Stimulated activated CD4-positive, alpha-beta T cell treated with anti-CD3 and anti-CD28 coated beads, TNF-alpha, amount 100 ng/mL, for 24 hours (primary cell): ENCODE measurements at places on chromosomes 2 and 18.

DNA sequence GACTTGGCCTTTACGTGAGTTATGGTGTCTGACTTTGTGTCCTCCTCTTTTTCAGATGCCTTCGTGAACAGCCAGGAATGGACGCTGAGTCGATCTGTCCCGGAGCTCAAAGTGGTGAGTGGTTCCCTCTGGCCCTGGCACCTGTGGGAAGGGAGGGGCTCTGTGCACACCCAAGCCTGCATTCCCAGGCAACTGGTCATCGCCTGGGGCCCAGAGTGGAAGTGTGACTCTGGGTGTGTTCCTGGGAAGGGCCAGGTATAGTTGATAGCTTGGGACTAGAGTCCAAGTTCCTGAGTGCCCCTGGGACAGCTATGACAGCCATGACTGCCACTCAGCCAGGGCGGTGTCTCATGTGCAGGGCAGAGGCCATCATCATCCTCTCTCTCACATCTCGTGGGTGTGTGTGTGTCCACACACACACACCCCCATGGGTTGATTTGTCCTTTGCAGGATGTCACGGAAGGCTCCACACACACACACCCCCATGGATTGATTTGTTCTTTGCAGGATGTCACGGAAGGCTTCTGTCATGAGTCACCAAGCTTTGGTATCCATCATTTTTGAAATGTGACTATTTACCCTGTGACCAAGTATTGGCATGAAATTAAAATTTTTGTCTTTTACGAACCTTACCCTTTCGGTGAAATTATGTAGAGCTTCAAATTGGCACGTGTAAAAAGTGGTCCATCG is 215.4 kb downstream of the AGAP1 start:
- no peak for DNase-seq

GRCh38 chr2:20434588-20435294 is 12.1 kb upstream of the RHOB start:
- DNase-seq, result no peak

DNA sequence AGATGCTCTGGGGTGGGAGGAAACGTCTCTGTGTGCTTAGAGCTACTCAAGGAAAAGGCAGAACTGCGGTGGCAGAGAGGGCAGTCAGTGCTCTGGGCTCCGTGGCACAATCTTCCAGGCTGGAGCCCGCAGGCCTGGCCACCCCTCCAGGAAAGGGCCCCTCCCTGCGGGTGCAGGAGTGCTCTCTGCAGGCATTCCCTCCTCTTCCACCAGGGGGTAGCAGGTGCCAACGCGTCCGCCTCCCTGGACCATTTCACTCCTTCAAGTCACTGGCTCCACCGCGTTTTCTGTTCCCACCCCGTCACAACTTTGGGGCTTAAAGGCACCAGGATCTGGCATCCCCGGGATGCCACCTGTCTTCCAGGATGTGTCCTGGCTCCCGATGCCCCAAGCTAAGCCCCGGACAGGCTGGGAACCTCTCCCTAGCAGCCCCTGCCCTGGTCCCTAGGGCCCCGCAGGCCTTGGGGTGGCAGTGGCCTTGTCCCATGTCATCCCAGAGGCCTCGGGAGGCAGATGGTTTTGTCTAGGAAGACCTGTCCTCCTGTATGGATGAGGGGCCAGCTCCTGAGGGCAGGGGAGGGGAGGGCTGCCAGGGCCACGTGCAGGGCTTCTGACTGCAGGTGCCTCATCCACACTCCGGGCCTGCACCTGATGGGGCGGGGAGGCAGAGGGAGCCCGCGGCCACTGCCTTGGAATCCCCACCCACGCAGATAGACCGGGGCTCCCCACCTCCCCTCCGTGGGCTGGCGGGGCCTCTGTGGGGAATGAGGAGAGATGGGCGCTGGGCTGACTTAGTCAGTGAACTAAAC is 26.4 kb downstream of the KCNIP3 start:
- no peak for DNase-seq

DNA sequence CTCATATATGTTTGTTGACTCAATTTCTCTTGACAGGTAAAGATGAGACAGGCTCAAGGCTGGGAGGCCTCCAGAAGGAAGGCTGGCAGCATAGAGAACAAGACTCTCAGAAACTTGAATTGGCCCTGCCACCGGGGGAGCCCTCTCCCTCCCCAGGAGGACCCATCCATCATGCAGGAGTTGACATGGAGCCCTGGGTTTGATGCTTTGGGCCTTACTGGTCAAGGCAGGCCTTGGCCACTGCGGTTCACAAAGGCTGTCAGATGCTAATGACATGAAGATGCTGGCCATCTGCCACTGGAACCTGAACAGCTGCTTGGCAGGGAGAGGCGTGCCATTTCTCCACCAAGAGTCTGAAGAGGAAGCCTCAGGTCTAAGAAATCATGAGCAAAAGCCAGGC is 193.6 kb downstream of the MTCL1 start:
- DNase-seq, result no peak

GRCh38 chr2:215143458-215143857 is 5.0 kb upstream of the ABCA12 start:
- no peak for DNase-seq

DNA sequence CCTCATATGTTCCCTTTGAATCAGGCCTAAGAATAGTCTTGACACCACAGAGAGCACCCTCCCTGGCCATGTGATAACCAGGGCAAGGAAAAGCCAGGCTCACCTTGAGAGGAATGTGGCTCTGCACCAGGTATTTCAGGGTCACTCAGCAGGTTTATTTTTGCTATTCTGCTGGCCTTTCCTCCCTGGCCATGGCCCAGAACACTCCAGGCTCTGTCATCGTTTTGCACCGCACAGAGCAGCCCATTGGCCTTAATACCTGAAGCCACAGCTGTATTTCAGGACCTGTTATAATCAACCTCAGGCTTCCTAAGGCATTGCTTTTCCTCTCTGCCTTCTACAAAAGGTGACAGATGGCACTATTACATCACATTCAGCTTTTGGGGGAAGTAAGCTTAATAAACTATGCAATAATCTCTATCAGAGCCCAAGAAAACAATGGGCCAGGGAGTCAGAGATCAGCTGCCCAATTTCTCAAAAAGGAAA is 668.3 kb downstream of the IRS1 start:
- no peak for DNase-seq

GRCh38 chr2:221420245-221420644 is 151.9 kb downstream of the EPHA4 start:
- DNase-seq, result no peak

DNA sequence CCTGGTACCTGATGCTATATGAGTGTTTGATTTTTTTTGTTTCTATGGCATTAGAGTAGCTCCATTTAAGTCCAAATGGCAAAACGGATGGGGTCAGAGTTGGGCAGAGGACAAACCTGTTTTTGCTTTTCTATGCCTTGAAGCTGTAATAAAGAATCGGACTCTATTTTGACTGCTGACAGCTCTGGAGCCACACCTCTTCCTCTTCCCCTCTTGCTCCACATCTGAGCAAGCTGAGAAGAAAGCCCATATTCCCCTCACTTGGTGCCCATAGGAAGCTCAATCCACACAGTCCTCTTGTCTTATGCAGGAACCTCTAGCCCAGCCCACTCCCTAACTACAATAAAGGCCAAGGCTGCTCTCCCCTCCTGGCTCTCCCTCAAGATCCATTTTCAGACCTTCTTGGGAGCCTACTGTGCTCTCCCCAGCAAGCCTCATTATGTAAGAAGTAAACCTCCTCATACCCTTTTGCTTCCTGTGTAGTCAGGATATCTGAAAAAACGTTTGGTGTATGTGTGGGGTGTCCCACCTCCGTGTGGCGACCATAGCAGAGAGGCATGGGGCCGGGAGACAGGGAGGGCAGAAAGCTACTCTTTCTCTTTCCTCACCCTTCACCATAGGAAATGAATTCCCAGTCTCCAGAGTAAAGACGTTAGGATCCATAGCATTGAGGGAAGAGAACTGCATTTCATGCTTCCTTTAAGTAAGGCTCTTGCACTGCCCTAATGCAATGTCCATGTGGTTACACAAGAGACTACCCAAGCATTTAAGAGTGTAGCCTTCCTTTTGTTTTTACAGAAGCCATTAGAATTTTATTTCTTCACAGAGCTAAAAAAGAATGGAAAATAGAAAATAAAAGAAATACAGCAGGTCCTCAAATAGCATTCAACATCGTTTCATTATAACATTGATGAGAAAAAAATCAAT is 41.9 kb upstream of the RAPGEF4 start:
- DNase-seq, result no peak

DNA sequence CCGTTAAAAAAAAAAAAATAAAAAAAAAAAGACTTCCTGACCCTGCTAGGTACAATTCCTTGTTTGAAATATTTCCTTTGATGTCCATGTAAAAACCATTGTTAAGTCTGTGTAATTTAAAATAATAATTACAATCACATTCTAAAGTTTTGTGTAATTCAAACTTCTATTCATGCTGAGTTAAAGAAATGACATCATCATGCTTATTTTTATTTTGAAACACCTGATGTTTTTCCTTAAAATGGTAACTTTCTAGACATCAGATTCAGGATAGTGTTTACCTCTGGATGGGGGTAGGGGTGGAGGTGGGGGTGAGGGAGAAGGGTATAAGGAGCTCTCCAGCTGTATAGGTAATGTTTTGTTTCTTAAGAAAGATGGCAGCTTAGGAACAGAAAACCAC is 92.8 kb downstream of the ADCYAP1 start:
- no peak for DNase-seq

DNA sequence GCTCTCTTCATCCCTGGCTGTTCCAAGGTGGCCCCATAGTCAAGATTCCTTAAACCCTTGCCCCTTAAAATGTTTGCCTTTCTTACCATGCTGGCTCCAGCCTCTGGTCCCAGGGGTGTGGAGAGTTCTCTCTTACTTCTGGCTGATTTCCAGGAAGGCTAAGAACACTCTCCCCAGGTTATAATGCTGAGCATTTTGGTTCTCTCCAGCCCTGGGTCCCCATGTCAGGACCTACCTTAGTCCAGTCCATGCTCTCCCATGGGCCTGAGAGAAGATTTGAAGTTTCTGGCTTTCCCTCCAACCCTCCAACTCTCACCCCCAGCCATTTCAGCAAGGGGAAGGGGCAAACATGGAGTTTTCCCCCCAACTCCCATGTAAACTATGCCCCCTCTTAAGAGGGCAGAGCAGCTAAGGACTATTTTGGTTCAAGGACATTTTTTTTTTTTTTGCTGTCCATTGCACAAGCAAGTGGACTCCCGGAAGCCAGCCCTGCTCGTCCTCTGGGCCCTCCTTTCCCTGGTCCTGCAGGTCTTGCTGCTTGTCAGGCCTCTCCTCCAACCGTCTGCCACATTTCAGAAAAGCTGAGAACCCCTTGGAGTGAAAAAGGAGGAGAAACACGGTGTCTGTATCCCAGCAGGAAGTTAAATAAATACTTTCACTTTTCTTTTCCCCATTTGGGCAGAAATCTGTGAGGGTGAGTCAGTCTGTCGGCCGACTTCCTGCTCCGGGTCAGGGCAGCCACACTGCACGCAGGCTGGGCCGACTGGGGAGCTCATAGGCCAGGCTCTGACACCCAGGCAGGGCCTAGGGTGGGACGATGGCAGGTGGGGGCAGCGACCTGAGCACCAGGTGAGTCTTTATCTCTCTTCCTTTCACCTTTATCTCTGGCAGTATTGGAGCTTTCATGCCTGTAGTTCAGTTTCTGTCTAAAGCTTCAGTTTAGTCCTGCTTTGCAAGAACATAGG is at the start of gene SP140L:
SP140L (plus strand) TSS at position 741 of the 965 bp plus-strand sequence; CDS start at position 818, 77 bp downstream.
- peak; percentile 65 for DNase-seq

GRCh38 chr2:3420769-3421397 is 41.4 kb downstream of the TRAPPC12 start:
- no peak for DNase-seq

DNA sequence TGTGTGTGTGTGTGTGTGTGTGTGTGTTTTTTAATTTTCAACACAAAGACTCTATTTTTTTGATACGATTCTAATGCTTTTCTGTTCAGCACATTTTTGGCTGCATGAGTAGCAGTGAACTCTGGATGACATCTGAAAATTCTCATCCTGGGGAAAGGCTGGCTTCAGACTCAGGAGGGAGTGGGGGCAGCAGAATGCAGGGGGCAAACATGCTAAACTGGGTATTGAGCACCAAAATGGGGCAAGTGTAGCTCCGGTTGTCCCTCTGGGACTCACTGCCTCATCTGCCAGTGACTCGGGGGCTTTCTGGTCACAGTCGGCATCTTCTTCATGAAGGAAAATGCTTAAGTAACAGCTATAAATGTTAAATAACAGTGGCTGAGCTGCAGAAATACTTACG is 116.8 kb upstream of the PID1 start:
- no peak for DNase-seq

DNA sequence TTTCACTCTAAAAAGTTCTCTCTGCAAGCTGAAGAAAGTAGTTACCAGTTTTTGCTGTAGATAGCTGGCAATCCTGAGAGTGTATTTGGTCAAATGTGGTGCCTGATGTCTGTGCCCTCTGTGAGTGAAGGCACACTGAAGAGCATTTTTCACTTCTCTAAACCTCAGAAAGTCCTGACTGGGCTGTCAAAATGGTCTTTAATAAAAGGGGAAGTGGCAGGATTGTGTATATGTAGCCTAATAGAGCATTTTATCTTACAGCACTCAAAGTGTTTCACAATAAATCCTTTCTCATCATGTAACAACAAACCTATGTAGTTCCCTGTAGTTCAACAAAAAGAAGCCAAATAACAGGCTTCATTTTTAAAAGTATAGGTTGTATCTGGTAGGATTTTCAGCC is 1552.3 kb upstream of the SLC39A10 start:
- no peak for DNase-seq

GRCh38 chr18:24198461-24198860 is 59.6 kb downstream of the CABYR start:
- no peak for DNase-seq

GRCh38 chr2:18251486-18251885 is 309.0 kb downstream of the RDH14 start:
- no peak for DNase-seq

DNA sequence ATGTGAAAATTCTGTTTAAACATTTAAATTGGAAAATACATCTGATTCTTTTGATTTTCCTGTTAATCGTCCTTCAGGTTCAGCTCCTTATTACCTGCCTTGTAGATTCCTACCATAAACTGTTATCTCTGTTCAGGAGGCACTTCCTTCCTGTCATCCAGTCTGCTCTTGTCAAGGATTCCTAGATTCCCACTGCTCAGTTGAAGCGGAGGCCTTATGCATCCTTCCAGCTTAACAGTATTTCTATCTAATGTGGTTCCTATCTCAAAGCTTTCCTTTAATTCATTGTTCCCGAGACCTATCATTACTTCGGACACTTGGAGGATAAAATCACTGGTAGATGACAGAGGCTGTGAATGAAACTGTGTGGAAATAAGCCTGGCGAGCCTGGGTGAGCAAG is 12.0 kb downstream of the SPAG16 start:
- no peak for DNase-seq

DNA sequence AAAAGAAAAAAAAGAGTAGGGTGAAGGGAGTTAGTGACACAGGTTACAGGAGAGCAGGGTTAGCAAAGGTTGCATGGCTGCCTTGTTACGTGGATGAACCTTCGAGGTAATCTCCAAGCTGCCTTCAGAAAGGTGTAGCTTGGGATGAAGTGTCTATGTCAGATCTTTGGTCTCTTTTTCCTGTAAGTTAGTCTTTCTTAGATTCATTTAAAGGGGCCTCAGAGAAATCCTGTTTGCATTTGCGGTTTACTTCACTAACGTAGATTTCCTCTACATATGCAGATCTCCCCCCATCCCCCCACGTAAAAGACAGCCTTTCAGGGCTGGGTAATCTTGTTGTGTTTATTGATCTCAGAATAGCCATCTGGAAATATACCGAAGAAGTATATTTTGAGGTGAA is 83.7 kb downstream of the MTA3 start:
- DNase-seq, result no peak
